ENCODE measurements at places on chromosomes 11 and 22. TPM values are rescaled to one million over a fixed set of nuclear protein-coding genes. Genes with fewer than 3 reads are reported as not detected.

Gene TIGD3
- total RNA-seq, result not detected

Gene SLC22A8
- total RNA-seq, result not detected

Gene TTLL1
- 10.8 TPM for total RNA-seq

- no peak for DNase-seq
Observed at GRCh38 chr11:132035766-132036165, 665.4 kb downstream of the NTM start.

DNA sequence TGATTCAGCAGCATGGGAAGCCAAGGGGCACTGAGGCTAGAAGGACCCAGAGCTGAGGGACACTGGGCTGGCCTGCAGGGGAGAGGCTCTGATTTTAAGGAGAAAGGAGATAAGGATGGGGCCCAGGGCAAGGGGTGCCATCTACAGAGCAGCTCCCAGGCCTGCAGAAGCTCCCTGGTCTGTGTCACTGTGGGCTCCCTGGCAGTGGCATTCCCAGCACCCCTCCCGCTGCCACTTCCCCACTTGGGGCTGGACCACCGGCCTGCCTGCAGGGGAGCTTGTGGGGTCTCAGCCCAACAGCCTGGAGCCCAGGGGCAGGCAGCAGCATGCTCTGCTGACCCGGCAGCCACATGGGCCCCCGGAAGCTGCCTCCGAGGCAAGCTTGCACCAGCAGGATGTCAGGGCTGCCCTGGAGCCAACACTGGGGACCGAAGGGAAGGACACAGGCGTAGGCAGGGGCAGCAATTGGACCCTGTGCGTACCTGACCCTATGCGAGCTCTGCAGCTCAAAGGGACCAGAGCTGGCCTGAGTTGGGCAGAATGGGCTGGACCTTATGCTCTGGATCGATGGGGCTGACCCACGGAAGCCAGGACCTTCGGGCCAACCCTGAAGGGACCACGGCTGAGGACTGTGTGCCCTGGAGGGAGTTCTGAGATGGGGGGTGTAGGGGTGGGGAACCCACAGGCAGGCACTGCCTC lies 35.4 kb upstream of the WNT7B start:
- no peak for DNase-seq
